ENCODE measurements at places on chromosomes 12 and 14. TPM values are rescaled to one million over a fixed set of nuclear protein-coding genes. Genes with fewer than 3 reads are reported as not detected.

LGALS3 gene
- total RNA-seq, result 159 TPM

NKX2-1 gene
- total RNA-seq, result not detected

EAPP gene
- total RNA-seq, result 20.9 TPM

RNASE9 gene
- total RNA-seq, result not detected

SLC7A8 gene
- 8.7 TPM for total RNA-seq

PPP4R4 gene
- total RNA-seq, result 0.29 TPM

PSMC6 gene
- total RNA-seq, result 75.0 TPM

TMPRSS12 gene
- total RNA-seq, result not detected

CPM gene
- total RNA-seq, result 18.4 TPM

CLEC2A gene
- total RNA-seq, result not detected

XPOT gene
- 38.2 TPM for total RNA-seq

DNA sequence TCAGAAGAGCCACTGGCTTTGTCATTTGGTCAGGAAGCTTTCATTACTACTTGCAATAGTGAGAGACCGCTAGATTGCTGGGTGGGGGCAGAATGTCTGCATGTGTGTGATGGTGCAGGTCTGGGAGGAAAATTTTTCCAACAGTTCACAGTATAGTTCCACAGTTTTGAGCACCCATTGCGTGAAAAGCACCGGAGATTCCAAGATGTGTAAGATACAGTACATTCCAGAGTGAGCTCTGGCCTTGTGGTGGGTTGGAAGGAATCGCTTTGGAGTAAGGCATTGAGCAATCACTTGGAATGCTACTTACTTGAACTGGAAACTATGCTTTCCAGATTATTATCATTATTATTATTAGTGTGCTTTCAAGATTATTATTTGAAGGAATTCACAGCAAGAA, 47.6 kb upstream of the FRMD6 start:
- no peak for DNase-seq

DNA sequence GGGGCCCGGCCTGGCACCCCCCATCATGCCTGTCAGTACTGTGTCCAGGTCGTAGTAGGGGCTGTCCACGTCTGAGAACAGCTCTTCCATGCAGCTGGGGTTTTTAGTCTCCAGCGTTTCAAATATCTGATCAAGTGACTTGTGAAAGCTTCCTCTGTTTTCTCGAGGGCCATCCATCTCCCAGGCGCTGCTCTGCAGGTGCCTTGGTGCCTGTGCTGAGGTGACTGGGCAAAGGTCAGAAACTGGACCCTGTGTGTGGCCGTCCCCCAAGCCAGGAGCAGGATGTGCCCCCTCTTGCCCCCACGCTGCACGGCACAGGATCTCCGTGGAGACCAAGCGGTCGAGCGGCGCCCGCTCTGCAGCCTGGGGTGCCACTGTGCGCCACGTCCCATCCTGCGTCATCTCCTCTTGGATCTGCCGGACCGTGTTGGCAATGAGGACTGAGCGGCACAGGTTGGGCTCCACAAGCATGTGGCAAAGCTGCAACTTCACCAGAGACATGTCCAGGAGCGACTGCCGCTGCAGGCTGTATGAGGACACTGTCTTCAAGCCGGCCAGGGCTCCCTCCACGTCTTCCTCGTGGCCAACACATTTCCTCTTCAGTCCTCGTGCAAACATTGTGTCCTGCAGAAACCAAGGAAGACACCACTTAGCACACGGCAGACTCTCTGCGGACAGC, 9.4 kb downstream of the CDCA4 start:
- DNase-seq, result no peak

- peak; percentile 77 for DNase-seq
These were observed 15.7 kb downstream of the TBX3 start for GRCh38 chr12:114668151-114668885.

GRCh38 chr12:19288603-19289244, 150.6 kb upstream of the AEBP2 start:
- no peak for DNase-seq

DNA sequence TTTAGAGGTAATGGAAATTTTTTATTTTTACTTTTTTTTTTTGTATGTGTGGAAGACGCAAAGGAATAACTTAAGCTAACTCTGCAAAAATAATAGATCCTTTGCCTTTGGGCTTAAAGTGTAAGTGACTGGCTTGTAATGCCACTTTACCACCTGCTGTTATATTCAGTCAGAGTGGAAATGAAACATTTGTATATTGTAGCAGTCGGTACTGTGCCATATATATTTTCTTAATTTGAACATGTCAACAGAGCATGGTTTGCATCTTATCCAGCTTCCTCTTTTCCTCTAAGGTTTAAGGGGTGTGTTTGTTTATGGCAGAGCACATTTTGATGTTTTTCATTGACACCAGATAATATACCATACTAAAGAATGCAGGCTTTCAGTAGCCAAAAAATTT, 176.6 kb downstream of the TRHDE start:
- DNase-seq, result no peak

DNA sequence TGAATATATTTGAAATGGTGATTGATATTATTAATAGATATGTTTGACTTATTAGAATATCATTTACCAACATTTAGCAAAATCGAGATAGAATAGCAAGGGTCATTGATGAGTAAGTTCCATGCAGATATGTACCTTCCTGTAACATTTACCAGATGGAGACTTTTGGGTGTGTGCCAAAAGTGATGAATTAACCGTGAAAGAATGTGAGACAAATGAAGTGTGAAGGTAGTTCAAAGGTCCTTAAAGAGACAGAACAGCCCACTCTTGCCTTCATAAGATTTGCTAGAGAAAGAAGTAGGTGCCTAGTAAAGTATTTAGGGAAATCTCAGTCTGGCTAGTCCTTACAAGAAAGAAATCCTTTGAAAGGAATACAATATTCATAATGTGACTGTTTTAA, 45.5 kb downstream of the FGD4 start:
- DNase-seq, result no peak

GRCh38 chr14:101858791-101859537, 97.5 kb downstream of the PPP2R5C start:
- no peak for DNase-seq

DNA sequence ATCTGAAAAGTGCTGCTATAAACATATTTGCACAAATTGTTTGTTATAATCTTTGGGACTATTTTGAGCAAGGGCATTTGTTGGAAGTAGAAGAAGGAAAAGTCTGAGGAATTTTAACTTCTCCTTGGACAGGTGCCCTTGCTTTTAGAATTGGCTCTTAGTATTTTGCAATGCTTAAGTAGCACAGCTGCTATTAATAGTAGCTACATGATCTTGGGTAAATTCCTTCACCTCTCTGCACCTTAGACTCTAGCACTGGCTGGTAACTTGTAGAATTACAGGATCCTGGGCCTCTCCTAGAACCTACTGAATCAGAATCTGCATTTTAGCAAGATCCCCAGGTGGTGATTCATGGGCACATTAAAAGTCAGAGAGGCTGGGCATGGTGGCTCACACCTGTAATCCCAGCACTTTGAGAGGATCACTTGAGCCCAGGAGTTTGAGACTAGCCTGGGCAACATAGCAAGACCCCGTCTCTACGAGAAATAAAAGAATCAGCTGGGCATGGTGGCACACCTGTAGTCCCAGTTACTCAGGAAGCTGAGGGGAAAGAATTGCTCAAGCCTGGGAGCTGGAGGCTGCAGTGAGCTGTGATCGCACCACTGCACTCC, 10.8 kb upstream of the TMEM120B start:
- DNase-seq, result no peak

- no peak for DNase-seq
These were observed 11.8 kb downstream of the SLC6A12 start for GRCh38 chr12:202081-202731.

DNA sequence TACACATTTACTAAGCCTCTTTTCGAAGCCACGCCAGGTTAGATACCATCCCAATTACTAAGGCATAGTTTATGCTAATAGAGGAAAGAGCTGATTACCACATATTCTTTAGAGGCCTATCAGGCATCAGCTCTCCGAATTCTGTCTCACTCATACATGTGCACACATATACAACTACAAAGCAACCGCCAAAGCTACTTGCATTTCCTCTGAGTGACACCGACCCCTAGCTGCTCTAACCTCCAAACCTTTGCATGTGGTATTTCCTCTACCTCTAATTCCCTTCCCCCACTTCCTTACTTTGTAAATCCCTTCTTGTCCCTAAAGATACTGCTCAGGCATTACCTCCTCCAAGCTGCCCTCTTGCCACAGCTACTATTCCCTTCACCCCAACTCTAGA, 107.2 kb downstream of the DUSP6 start:
- DNase-seq, result no peak

DNA sequence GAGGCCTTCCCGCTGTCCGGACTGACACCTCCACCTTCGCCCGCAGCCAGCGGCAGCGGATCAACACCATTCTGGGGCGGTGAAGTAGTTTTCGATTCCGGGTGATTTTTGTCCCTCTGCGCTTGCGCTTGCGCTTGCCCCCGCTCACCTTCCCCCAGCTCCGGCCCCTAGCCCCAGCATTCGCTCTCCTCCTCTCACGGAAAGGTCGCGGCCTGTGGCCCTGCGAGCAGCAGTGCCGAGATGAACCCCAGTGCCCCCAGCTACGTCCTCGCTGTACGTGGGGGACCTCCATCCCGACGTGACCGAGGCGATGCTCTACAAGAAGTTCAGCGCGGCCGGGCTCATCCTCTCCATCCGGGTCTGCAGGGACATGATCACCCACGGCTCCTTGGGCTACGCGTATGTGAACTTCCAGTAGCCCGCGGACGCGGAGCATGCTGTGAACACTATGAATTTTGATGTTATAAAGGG, 22.7 kb upstream of the SRGAP1 start:
- peak; percentile 29 for DNase-seq

GRCh38 chr12:68641138-68641537, 30.4 kb downstream of the RAP1B start:
- DNase-seq, result no peak

- DNase-seq, result peak; percentile 45
These were observed 56.7 kb downstream of the MSRB3 start for GRCh38 chr12:65335021-65335714.

- peak; percentile 43 for DNase-seq
These were observed 15.9 kb downstream of the KCTD10 start for GRCh38 chr12:109461049-109461845.

DNA sequence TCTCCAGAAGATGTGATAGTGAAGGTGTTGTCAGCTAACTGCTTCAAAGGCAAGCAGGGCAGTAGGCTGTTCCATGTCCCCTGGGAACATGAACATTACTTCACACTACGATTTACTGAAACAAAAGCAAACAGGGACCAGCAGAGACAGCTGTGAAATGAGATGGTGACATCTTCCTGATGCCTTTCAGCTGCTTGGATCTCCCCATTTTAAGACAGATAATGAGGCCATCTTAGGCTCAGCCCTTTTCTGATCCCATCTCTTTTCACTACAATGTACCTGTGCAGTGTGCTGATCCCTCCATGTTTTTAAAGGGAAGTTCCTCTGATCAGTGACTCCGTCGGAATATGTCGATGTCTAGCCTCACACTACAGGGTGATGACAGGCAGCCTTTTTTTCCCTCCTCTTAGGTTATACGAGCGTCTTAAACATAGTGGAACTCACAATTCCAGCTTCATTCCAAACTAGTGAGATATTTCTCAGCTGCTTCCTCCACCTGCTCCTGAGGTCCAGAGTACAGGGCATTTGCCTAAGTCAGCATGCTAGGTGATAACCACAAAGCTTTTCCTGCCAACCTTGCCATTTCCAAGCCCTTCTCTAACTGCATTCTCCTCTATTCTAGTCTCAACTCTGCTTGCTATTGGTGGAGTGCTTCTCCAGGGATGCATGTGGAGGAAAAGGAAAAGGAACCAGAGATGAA, 87.6 kb upstream of the EGLN3 start:
- no peak for DNase-seq

DNA sequence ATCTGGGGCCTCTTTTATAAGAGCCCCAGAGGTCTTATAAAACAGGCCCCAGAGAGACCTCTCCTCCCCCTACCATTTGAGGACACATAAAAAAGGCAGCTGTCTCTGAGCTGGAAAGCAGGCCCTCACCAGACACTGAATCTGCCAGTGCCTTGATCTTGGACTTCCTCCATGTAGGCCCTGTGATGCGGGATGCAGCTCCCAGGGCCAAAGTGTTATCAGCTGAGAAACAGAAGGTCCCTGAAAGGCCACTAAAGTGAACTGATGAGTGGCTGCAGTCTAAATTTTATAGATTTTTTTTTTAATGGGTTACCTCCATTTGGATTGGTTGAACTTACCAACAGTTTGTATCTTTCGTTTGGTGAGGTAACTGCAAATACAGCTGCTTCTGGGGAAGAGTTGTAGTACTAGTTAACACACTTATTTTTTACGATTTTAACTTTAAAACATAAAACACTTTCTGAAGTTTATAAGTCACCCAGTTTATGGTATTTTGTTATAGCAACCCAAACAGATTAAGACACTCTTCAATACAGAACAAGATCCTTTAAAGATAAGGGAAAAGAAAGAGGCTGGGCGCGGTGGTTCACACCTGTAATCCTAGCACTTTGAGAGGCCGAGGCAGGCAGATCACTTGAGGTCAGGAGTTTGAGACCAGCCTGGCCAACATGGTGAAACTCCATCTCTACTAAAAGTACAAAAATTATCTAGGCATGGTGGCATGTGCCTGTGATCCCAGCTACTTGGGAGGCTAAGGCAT, 5.6 kb upstream of the GUCY2C start:
- no peak for DNase-seq

- DNase-seq, result no peak
These were observed 74.5 kb downstream of the PTHLH start for GRCh38 chr12:27898022-27898421.

DNA sequence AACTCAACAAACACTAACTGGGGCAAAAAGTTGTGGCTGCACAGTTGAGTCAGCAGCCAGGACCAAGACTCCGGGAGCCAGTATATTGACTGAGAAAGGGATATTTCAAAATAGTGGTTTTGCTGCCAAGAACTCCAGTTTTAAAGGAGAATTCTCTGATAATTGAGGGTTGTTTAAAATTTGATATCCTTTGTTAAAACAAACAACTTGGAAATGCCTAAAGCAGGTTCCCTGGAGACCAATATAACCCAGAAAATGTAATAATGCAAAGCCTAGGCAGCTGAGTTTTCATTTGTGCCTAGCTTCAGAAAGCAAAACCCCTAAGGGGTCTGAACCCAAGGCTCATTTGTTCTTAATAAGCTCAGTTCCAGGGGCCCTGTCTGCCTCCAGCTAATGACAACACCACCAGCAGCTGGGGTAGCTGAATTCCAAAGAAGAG, 311.7 kb upstream of the CCDC196 start:
- no peak for DNase-seq

DNA sequence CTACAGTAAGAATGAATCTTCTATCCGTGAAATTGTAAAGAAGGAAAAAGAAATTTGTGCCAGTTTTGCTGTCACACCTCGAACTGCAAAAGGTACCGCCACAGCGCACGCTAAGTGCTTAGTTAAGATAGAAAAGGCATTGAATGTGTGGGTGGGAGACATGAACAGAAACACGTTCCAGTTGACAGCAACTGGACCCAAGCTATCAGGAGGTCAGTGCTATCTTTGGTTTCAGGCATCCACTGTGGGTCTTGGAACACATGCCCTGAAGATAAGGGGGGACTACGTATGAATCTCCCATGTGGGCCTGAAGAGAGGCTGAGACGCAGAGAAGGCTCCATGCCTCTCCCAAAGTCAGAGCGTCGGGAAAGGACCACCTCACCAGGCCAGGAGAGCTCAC, 9.8 kb downstream of the IFFO1 start:
- no peak for DNase-seq
